ENCODE measurements at places on chromosomes 5 and 9.

DNA sequence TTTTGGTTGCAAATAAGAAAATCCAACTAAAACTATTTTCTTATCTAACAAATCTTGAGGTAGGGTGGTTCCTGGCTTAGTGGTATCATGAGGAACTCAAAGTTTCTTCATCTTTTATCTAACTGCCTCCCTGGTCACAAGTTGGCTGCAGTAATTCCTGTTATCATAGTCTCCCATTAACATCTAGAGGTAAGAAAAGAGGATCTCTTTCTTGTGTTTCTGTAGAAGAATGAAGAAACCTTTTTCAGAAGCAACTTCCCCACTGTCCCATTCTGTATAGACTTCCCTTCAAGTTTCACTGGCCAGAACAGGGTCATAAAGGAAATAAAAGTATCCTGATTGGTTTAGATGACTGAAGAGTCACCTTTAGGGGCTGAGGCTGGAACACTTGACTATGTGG lies 81.8 kb upstream of the ELL2 start:
- DNase-seq: no peak

DNA sequence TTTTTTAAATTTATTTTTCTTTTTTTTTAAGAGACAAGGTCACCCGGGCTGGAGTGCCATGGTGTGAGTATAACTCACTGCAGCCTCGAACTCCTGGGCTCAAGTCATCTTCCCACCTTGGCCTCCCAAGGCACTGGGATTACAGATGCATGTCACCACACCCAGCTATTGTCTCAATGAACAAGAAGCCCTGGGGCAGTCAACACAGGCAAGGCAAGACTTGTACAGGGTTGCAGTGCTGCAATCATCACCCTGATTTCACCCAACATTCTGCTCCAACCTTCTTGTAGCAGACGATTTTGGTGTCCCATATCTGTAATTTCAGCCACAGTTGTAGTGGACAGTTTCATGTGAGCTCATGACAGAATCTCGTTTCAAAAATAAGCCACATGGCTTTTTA lies 205.8 kb upstream of the KIF2A start:
- DNase-seq: no peak

DNA sequence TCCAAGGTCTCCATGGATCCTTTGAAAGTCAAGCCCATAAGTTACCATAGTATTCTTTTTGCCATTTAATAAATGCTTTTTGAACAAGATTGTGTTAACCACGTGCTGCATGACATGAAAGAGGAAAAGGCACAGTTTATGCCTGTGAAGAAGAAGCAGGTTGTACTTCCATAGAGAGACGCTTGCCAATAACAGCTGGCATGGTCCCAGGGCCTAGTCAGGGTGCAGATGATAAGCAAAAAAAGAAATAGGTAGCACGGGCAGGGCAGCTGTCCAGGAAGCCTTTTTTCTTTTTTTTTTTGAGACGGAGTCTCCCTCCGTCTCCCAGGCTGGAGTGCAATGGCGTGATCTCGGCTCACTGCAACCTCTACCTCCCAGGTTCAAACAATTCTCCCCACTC lies 71.8 kb upstream of the CLINT1 start:
- DNase-seq: no peak

GRCh38 chr5:38922199-38922598 lies 76.4 kb downstream of the OSMR start:
- no peak for DNase-seq

- no peak for DNase-seq
These were observed 59.2 kb downstream of the CDH18 start for GRCh38 chr5:19928562-19929421.

GRCh38 chr5:177537389-177538361 lies 16.7 kb downstream of the FAM193B start:
- no peak for DNase-seq

DNA sequence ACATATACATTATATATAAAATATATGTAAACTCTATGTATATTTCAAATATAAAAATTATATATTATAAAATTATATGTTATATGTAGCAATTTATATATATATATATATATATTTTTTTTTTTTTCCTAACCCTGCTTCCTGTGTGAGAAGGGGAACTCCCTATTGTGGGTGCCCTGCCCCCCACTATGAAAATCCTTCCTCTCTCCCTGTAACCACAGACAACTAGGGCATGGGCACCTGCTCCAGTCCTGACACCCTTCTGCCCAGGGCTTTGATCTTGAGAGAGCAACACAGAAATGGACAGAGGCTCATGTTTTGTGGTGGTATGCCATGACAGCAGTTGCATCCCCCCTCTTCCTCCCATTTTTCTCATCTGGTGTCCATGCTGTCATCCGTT lies 148.7 kb upstream of the IL12B start:
- DNase-seq: no peak

- DNase-seq: no peak
These were observed 24.8 kb downstream of the ANGPTL2 start for GRCh38 chr9:127097683-127098082.

GRCh38 chr9:121568343-121569265 lies 69.0 kb upstream of the GGTA1 start:
- DNase-seq: no peak

- DNase-seq: no peak
These were observed 33.5 kb upstream of the HOMER1 start for GRCh38 chr5:79547429-79547822.

- no peak for DNase-seq
These were observed 17.9 kb downstream of the MYO10 start for GRCh38 chr5:16918156-16918555.

GRCh38 chr5:62043289-62044280 lies 262.4 kb upstream of the KIF2A start:
- DNase-seq: no peak
